ENCODE measurements at places on chromosomes 1 and 21.

GRCh38 chr1:241286486-241286885 is 70.5 kb downstream of the RGS7 start:
- no peak for DNase-seq

DNA sequence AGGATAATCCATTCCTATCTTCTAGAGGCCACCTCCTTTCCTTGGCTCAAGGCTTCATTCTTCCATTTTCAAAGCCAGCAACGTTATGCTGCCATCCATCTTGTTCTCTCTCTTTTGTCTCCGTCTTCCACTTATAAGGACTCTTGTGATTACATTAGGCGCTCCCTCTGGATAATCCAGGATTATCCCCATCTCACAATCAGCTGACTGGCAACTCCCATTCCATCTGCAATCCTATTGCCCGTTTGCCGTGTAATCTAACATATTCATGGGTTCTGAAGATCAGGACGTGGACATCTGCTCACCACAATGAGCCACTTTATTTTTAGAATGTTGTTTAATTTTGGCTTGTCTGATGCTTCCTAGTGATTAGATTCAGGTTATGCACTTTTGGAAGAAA is 89.3 kb downstream of the EBNA1BP2 start:
- DNase-seq, result no peak

GRCh38 chr1:194318790-194319280 is 1132.4 kb upstream of the B3GALT2 start:
- DNase-seq, result no peak

DNA sequence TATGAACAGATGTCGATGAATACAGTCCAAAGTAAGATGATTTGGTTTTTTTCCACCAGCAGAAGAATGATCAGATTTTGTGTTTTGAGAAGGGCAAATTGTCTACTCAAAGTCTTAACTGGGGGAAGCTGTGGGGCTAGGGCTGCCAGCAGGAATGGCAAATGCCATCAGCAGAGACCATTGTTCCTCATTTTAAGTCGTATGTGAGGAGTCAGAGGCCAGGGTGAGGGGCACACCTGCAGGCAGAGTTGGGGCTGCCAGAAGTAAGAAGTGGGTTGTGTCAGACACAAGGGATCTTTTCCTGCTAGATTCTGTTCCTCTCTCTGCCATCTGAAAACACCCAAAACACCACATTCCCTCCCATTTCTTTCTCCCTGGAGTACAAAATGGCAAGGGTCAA is 8.7 kb downstream of the PARK7 start:
- no peak for DNase-seq

DNA sequence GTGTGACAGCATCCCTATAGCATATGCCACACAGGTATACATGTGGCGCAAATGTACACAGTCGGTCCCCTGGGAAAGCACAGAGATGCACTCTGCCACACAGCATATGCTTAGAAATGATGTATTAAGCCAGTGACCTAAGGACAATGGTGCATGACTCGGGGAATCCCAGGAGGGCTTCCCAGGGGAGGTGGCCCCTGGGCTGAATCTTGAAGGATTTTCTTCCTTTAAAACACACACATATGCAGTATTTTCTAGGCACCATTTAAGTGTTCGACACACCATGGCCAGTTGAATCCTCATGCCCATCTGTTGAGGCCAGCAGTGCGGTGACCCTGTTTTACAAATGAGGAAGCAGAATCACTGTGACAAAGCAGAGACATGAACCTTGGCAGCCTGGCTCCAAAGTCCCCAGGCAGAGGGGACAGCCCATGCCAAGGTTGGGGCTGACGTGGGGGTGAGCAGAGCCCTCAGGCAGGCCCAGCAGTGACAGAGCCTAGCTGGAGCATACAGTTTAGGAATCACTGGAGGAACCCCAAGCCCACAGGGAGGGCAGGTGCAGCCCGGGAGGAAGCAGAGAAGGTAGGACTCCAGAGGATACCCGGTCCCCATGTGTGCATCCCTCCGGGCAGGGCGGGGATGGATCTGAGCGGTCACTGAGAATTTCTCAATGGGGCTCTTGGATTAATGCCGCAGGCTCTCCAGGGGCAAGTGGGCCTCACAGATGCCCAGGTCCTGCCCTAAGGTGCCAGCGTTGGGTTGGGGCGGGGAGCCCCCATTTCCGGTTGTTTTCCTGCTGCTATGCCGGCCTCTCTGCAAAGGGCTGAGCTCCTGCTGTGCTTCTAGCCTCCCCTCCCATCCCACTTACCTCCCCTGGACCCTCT is 28.4 kb downstream of the WNT3A start:
- no peak for DNase-seq

DNA sequence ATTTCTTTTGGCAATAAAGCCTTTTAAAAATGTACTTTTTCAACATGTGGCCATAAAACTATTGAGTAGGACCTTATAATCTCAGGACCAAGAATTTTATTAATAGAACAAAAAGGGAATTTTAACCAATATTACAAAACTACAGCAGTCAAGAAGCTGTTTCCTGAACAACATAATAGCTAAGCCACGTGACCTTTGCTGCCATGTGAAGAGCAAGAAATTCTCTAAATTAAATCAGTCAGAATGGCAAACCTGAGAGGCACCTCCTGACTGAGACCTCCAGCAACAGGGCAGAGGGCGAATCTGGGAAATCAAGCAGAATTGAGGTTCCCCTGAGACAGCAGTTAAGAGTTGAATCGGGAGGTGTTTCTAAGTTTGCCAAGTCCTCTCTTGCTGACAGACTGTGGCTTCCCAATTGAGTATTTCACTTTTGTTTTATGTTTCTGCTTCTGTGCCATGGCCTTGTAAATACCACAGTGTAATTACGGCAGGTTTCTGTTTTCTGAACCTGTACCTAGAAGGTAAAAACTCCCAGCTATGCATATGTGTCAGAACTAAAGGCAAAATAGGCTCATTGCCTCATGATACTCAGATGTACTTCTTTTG is 358.4 kb downstream of the NTNG1 start:
- DNase-seq, result no peak

DNA sequence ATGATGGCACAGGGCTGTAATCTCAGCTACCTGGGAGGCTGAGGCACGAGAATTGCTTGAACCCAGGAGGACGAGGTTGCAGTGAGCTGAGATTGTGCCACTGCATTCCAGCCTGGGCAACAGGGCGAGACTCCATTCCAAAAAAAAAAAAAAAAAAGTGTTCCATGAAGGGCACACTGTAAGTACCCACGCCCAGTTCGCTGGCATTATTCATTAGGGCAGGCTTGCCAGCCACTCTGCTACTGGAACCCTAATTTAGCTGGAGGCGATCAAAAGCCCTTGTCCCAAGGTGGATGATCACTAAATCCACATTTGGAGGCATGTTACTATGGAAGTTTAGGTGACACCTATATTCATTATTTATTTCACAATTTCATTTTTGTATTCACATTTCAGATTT is 5.0 kb downstream of the IFNLR1 start:
- no peak for DNase-seq

DNA sequence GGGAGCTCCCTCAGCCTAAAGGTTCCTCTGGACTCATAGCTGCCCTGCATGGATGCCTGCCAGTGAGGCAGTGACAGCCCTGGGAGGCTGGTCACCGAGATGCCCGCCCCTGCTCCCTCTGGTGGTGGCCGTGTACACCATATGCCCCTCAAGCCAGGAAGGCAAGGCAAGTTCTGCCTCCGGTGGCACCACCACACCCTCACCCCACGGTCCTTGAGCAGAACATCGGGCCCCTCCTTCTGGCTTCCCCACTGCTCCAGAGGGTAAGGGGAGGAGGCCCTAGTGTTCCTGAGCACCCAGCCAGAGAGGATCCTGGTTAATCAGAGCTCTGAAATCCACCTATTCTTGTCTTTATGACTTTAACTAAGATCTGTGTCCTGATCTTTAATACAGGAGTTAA is 1.5 kb upstream of the S100A14 start:
- DNase-seq, result no peak

- DNase-seq, result no peak
Observed at GRCh38 chr1:111354584-111354983, 63.9 kb downstream of the CHIA start.
